ENCODE measurements at places on chromosomes 16 and 17.

DNA sequence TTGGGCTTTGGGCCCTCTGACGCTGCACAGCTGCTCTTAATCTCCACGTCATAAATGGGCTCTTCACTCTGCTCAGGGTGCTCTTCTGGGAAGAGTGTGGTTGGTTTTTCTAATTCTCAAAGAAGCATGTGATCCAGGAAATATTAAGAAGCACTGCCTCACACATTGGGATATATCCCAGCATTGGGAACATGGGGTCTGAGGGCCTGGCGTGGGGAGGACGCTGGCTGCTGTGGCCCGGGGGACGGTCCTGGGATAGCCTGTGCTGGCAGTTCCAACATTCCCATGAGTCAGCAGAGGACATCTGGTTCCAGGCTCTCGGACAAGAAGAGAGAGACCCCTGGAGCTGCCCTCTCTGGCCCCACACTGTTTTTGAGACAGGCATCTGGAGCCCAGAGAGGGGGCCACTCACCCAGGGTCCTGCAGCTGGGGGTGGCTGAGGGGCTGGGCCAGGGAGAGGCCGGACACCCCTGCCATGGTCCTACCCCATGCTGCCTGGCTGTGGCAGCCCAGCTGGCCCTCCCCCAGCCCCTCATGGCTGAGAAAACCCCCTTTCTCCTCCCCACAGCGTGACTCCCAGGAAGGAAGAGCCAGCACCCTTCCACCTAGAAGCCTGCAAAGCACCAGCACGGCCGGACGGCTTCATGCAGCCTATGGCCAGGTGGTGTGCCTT, 58.8 kb downstream of the NT5M start:
- DNase-seq = no peak

- DNase-seq = no peak
These were observed 14.2 kb downstream of the B4GALNT2 start for GRCh38 chr17:49146620-49147306.

- DNase-seq = no peak
These were observed 61.3 kb downstream of the GRIN2A start for GRCh38 chr16:10120953-10121352.

GRCh38 chr16:66486773-66487579, 59.9 kb downstream of the BEAN1 start:
- peak; percentile 49 for DNase-seq

DNA sequence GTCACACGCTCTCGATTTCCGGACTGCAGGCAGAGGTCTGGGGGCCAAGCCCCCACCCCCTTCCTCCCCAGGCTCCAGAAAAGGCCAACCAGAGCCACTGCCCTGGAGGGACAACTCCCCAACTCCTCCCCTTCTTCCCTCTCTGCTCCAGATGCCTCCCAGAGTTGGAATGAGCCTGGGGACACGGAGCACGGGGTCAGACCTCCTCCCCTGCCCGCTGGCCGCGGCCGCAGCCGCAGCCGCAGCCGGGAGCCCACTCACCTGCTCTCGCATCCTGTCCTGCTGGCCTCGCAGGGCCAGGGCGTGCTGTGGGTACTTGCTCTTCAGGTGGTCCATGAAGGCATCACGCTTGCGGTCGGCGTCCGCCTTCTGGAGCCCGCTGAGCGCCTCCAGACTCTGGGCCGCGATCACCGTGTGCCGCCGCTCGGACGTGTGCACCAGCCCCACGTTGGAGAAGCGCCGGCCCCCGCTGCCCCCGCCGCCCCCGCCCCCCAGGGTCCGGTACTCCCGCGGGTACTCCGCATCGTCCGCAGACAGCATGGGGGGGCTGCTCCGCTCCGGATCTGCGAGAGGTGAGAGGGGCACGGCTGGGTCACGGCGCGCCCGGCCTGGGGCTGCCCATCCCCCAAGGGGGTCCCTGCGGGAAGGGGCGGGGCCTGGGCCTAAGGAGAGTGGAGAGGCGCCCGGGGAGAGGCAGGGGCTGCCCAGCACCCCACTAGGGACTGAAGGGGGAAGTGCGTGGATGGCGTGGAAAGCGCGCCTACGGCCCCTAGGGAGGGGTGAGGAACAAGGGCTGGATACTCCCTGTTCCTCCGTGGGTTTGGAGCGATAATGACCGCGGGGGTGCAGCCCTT, 27.3 kb downstream of the SRCIN1 start:
- no peak for DNase-seq

GRCh38 chr16:64269756-64270155, 852.1 kb downstream of the CDH11 start:
- no peak for DNase-seq
